Hematopoietic multipotent progenitor cell treated with erythropoietin and hydrocortisone succinate and interleukin-3 and kit ligand, for 4 days (in vitro differentiated cells): ENCODE measurements at places on chromosomes 2 and 18.

DNA sequence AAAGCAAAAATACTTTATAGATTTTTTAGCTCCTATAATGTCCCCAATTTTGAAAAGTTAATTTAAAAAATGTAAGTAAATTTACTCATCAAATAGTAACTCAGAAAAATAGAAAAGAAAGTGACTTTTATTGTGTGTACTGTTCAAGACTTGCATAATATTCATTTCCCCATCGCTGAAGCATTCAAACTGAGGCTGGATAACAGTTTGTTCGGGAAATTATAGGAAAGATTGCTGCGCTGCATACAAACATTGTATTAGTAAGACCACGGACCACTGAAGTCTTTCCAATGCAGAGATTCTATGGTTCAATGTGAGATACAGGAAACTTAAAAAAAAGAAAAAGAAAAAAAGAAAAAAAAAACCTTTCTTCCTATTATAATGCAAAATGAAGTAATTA, 10.4 kb downstream of the STK17B start:
- no peak for DNase-seq

DNA sequence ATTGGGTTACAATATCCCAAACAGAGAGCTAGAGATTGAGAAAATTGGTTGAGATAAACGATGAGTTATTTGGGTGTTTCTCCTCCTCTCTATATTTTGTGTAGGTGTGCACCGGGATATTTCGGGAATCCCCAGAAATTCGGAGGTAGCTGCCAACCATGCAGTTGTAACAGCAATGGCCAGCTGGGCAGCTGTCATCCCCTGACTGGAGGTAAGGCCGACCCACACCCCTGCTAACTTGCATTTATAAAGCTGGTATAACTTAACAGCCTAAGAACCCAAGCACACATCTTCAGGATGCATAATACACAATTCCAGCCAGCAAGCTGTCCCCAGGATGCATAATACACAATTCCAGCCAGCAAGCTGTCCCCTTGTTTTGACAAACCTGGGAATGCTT, 124.6 kb upstream of the TTC39C start:
- DNase-seq, result no peak

GRCh38 chr2:20614201-20615067, 36.5 kb downstream of the HS1BP3 start:
- no peak for DNase-seq

DNA sequence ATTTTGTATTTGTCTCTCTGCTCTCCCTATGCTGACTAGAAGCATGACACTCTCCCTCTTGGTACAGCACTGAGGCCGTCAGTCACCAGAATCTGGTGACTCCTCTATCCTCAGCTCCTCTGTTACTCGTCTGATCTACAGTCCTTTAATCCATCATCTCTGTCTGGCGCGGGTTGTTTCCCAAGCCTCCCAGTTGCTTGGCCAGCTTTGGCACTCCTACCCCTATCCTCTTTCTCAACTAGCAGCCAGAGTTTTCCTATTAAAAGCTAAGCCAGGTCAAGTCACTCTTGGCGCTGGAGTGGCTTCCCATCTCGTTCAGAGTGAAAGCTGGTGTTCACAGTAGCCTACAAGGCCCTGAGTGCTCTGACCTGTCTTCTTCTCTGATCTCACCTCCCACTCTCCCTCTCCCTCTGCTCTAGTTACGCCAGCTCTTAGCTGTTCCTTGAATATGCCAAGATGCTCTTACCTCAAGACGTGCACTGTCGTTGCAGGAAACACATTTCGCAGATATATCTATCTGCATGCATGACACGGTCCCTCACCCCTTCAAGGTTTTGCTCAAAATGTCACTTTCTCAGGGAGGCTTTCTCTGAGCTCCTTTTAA, 41.8 kb upstream of the PSME4 start:
- DNase-seq, result no peak

GRCh38 chr2:179991344-179991743, 15.8 kb downstream of the CWC22 start:
- DNase-seq, result peak; percentile 63
